Stimulated activated CD4-positive, alpha-beta T cell treated with anti-CD3 and anti-CD28 coated beads, TNF-alpha, amount 100 ng/mL, for 4 hours (primary cell): ENCODE measurements at places on chromosomes 6 and 20.

- DNase-seq: peak; percentile 27
These were observed 381.9 kb upstream of the ARID1B start for GRCh38 chr6:156395276-156395675.

- no peak for DNase-seq
These were observed 258.1 kb downstream of the FNDC1 start for GRCh38 chr6:159427335-159427734.

DNA sequence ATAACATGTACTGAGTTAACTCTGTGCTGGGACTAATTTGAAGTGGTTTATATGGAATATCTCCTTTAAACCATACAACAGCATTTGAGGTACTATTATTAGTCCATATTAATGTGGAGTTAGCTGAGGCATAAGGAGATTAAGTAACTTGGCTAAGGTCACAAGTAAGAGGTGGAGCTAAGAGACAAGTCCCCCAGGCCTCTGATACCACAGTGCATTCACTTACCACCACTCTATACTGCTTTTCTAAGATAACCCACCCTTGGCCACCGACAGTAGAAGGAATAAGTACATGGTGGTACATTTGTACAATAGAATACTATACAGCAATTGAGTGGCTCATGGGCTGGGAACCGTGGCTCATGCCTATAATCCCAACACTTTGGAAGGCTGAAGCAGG, 16.4 kb upstream of the TTPAL start:
- no peak for DNase-seq

GRCh38 chr6:106244931-106245330, 80.6 kb downstream of the ATG5 start:
- DNase-seq: no peak

DNA sequence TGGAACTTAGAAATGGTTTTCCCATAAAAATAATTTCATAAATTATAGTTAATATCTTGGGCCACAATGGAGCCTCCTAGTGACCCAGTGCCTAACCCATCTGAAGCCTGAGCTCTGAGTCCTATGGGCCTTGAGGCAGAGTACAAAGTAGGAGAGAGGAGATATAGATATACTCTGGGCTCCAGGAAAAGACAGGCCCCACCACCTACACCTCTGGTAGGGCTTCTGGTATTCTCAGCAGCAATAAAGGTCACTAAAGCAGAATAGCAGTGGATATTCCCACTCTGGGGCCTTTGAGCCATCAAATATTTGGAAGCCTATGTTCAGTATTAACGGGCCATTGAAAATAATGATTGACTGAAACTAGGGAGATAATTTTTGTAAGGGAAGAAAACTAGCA, 24.1 kb downstream of the CYP39A1 start:
- no peak for DNase-seq

DNA sequence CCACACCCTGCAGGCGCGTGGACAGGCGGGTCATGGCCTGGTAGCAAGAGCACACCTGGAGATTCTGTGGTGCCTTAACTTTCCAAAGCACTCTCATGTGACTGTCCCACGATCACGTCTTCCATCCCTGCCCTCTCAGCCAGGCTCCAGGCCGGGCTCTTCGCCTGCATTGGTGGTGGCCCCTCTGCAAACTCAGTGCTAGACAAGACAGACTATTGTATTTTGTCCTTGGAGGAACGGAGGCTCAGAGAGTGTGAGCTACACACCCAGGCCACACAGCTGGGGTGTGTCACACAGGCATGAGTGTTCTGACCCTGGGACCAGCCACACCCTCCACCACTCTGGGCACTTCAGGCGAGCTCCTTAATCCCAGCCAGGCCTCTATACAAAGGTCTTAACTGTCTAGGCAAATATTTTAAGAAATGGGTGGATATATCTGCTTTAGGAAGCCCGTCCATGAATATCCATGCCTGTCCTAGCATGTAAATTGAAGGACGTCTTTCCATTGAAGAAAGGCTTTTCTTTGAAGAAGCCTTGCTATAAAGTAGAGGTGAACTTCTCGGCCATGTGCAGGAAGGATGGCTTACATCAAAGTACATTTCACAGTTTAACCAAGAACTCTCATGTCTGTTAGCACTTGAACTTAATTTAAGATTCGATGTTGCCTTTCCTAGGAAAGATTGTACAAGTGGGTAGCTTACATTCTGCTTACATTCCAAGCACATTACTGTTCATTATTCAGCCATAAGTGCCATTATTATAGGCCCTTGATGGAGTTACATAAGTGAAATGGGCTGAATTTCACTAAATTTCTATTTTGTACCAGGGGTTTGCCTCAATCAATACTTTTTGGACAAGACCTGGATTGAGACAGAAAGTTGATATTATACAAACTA, 263.9 kb downstream of the DLL1 start:
- DNase-seq: no peak

DNA sequence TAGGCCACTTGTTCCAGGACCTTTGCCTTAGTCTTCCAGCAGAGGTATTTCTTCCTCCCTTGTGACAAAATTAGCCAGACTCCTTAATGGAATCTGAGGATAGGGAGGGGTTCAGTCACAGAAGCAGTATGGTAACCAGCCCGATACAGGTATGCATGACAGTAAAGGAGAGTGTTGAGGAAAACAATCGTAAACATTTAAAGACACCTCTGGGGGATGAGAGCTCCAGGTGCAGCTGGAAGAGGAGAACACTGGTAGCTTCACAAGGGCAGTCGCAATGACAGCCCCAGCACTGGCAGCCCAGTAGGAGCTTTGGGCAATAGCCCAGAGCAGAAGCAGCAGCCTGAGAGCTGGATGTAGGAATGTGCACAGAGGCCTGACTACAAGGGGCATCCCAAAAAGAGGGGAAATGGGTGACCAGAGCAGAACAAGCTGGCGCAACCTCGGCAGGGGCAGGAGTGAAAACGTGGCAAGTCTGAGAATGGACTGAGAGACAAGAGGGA, 344.9 kb upstream of the JAG1 start:
- DNase-seq: no peak
